ENCODE measurements at places on chromosomes 1 and 21.
A peak's percentile ranks its signal among the peaks of the same experiment; 100 is the strongest.

- no peak for DNase-seq
These were observed 171.5 kb downstream of the LRRC7 start for GRCh38 chr1:69739251-69739605.

GRCh38 chr1:232382671-232383070 lies 247.3 kb downstream of the SIPA1L2 start:
- DNase-seq = no peak

DNA sequence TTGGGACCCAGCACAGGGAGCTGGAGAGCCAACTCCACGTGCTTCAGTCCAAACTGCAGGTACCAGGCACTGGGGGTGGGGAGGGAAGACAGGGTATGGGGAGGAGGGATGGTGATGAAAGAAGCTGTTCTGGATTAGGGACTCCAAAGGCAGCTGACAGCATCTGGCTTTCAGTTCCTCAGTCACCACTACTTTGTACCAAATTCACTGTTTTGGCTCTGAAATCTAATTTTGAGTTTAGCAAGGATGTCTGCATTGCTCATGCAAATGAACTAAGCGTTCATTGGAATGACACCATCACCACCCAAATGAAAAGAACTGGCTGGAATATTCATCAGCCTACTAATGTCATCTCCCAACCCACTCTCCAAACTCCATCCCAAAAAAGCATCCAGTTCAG lies 8.7 kb downstream of the C1orf74 start:
- no peak for DNase-seq

GRCh38 chr1:87450615-87451209 lies 122.0 kb downstream of the LMO4 start:
- no peak for DNase-seq

DNA sequence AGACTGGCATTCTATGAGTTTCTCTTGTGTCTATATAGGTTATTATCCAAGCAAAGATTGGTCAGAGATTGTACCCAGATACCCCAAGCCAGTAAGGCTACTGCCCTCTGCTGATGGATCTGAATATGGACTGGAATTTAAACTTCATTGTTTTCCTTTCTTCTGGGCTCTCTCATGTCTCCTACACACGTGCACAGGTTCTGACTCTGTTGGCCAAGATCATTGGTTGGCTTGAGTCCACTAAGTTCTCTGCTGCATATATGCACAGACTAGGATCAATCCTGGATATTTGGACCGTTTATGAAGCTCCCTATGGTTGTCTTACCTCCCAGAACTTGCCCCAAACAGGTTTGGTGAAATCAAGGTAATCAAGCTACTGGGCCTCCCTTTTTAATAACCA lies 69.7 kb downstream of the CC2D1B start:
- DNase-seq = no peak

DNA sequence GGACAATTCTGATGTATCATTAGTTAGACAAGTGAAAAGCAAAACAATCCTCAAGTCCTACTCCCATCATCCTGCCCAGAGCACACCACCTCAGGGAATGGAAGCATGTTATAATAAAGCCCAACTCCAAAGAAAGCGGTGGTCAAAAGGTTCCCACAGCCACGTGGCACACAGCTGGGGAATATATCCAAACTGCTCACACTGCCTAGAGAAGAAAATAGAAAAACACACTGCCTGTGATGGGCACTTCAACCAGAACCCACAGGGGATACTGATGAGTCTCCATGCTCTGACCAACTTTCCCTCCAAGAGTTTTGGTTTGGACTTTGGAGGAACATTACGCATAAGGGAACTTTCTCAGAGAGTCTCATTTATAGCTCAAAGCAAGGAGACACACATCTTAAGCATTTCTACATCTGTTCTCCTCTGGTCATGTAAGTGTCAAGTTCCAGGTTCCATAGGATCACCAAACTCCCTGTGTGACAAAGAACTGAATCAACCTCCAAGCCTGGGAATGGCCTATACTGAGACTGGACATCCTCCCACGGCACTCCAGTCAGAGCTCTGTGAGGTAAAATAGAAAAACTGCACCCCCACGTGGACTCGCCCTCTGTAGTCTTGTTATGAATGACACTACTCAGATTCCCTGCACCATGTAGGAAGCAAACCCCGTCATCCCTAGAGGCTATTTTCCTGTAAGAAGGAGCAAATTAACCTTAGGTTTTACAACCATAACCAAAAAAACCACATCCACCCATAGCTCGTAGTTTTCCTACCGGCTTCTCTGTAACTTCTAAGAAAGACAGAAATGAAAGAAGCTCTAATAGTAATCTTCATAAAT lies 12.2 kb downstream of the DSTYK start:
- DNase-seq = no peak

DNA sequence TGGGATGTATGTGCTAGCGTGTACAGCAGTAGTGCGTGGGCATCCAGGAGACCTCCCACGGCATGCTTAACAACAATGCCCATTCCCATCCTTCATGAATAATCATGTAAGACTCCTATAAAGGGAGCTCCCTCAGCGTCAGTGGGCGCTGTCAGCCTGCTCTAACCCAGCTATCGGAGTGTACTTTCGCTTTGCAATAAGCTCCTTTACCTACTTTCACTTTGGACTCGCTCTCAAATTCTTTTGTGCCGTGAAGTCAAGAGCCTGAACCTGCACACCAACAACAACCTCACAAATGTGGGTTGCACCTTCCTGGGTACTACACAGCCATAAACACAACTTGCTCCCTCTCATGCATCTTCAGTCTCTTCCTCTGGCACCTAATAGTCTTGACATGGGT lies 114.8 kb upstream of the PAXBP1 start:
- DNase-seq = no peak

DNA sequence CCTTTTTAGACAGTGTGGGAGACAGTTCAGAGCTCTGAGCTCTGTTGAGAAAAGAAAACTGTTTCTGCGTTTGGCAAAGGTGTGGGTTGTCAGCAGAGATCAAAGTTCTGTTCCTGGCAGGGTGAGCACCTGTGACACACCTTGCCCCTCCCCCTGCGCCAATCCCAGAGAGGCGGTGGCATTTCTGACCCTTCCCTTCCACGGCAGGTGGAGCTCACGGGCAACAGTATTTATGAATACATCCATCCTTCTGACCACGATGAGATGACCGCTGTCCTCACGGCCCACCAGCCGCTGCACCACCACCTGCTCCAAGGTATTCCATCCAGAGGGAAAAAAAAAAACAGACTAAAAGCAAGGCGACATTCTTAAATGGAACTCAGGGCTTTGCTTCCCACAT lies 20.7 kb downstream of the SIM2 start:
- DNase-seq = no peak

GRCh38 chr1:207825719-207826556 lies 74.1 kb downstream of the CD46 start:
- DNase-seq = peak; percentile 69

DNA sequence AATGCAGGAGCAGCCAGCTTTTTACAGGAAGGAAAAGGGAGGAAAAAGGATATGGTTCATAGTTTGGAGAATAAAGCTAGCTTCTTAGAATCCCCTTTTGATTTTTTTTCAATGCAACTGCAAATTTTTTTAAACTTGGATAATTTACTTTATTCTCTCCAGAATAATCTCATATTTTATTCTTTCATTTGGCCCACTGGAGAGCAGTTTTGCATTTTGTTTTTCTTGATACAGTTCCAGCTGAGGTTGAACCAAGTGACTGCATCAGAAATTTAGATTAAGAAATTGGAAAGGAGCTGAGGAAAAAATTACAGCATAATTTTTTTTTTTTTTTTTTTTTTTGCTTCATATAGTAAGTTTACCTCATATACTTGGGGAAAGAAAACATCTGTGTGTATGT lies 22.8 kb downstream of the GABPA start:
- DNase-seq = no peak

- no peak for DNase-seq
These were observed 1.1 kb downstream of the OBSCN start for GRCh38 chr1:228208831-228209551.

DNA sequence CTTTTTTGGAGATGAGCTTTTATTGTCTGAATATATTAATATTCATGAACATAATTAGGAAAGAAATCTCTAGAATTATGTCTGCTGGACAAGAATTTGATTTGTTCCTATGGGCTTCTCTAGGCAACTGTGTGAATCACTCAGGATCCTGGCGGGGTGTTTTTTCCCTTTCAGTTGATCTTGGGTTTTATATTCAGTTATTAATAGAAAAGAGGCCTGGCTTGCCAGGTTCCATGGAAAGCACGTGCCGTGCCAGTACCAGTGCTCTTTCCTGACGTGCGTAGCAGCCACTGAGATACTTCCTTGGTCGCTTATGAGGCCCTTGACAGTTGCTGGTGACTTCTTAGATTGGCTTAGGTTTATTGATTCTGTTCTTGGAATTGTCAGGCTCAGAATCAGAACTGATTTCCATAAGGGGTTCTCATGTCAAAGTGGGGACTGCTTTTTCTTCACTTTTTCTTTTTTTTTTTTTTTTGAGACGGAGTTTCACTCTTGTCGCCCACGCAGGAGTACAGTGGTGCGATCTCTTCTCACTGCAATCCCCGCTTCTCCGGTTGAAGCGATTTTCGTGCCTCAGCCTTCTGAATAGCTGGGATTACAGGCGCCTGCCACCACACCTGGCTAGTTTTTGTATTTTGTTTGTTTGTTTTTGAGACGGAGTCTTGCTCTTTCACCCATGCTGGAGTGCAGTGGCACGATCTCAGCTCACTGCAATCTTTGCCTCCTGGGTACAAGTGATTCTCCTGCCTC lies 48.7 kb upstream of the KIF1B start:
- peak; percentile 45 for DNase-seq

GRCh38 chr1:160247053-160247452 lies 15.3 kb downstream of the DCAF8 start:
- DNase-seq = no peak

DNA sequence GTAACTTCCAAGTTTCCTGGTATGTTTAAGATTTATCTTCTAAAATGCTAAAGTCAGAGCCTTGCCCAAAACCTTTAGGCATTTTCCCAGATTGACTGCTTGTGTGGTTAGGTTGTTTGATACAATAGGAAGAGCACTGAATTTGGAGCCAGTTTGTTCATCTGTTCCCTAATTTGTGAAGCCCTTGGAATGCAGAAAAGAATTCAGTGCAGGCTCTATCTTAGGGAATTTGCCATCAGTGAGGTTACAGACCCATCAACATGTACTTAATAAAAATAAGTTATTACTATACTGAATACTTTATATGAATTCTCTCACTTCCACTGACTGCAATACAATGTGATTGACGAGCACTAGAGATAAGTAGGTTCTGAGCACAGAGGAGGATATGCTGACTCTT lies 120.2 kb downstream of the PIK3R3 start:
- no peak for DNase-seq

DNA sequence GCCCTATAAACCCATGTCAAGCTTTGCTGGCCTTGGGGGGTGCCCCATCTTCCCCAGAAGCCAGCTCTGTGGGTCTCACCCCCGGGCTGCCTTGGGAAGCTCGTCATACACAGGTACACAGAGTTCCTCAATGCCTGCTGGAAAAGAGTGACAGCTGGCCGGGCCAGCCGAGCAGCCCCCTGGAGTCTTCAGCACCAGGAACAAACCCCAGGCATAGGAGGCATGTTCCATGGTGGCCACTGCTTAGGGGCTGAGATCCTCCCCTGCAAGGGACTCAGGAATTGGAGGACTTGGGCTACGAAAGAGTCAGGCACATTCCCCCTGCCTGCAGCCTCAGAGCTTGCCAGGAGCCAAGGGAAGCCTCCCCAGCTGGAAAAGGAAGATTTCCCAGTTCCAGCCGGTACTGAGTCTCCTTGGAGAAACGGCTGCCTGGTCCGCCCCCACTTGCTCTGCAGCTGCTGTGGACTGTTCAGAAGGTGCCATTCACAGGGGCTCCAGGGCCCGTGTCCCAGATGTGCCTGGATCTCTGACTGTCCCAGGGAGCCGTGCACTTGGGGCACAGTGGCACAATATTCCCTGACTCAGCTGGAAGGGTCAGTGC lies 89.5 kb downstream of the STUM start:
- DNase-seq = peak; percentile 19

GRCh38 chr21:28111151-28111619 lies 881.5 kb downstream of the LTN1 start:
- DNase-seq = peak; percentile 67

DNA sequence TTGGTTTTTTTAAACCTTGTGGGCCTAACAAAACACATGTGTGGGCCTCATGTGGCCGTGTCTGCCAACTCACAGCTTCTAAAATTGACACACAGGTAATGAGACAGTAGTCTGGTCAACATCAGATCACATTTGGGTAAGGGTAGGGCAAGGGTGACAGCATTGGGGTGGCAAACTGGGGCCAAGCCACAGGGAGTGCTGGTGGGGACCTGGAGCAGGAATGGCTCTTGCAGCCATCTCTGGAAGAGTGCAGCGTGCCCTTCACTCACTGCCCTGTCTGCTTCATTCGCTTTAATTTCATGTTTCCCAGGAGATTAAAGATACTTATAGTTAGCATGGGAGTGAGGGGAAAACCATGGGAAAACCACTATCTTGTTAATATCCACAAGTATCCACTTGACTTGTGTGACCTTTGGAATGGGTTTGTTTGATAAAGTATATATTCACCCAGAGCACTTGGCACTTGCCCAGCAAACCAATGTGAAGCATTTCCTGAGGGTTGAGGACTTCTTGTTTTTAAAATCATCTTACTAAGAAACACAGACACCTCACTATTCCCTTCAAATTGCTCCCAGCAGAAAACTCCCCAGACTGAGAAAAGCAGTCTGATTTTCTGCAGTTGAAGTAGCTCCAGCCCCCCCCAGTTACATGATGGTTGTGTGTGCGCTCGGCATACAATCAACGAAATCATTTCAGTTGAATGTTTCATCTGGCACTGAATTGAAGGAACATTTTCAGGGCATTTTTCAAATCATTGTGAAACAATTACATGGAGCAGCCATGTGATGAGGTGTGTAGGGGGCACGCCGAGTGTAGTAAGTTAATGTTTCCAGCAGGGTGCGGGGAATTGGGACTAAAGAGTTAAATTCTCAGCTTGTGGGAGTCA lies 175.7 kb downstream of the VPS13D start:
- no peak for DNase-seq

- DNase-seq = no peak
These were observed 146.8 kb downstream of the NPHP4 start for GRCh38 chr1:5845376-5845775.

- DNase-seq = peak; percentile 48
These were observed 151.0 kb downstream of the CDC7 start for GRCh38 chr1:91651661-91652071.

- peak; percentile 42 for DNase-seq
These were observed 776 bp downstream of the ITSN1 start for GRCh38 chr21:33642896-33643657.

DNA sequence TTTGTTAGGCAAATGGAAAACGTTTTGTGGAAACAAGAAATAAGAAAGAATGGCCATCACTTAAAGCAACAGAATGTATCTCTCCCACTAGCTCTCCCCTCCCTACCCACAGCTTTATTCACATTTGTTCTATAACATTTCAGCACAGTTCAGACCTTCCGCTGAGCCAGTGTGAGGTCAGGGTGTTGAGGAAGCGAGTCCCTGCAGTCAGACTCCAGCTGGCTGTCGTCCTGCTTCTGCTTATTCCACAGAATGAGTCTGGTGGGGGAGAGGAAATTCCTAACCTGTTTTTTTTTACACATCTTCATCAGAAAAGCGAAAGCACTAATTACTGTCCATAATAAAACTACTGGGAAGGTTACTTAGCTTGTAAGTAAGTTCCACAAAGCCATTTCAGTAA lies 39.0 kb downstream of the MRPL39 start:
- DNase-seq = peak; percentile 26

All from left ventricle myocardium inferior (tissue), 1 donor.